T-helper 1 cell (primary cell): ENCODE measurements at places on chromosomes 2 and 18.

GRCh38 chr18:14959550-14959949, 211.6 kb downstream of the ANKRD30B start:
- DNase-seq, result no peak

GRCh38 chr2:144011553-144011952, 508.4 kb downstream of the ZEB2 start:
- DNase-seq, result no peak

- no peak for DNase-seq
Measured at GRCh38 chr2:145199042-145199441, 679.1 kb upstream of the ZEB2 start.

GRCh38 chr18:22346953-22347605, 70.6 kb downstream of the CTAGE1 start:
- no peak for DNase-seq

GRCh38 chr2:216507220-216508160, 8.8 kb downstream of the RPL37A start:
- no peak for DNase-seq

- DNase-seq, result peak; percentile 23
Measured at GRCh38 chr18:21179590-21180220, 62.3 kb upstream of the GREB1L start.

DNA sequence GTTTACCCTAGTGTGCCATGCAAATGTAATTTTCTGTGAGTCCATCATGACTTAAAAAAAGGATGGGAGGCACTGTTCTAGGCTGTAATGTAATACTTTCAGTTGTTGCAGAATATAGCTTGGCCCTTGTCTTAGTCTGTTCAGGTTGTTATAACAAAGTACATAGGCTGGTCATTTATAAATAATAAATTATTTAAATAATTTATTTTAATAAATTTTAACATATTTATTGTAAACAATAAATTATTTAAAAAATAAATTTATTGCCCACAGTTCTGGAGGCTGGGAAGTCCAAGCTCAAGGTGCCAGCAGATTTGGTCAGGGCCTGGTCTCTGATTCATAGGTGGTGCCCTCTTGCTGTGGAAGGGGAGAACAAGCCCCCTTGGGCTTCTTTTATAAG, 35.2 kb downstream of the RAPGEF4 start:
- DNase-seq, result no peak

DNA sequence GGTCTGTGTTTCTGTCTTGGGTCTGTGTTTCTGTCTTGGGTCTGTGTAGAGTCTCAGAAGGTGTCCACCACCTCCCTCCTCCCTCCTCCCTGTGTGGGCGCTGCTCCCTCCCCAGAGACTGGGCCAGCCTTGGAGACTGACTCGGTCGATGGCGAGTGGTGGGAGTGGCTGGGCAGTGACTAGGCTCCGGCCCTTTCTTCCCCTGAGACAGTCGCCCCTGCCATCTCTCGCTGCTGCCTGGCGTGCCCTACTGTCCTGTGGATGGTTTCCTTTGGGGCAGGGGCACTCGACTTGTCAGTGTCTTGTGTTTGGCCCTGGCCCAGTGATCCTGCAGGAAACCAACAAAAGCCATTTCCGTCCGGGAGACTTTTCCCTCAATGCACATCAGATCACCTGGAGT, 215.8 kb downstream of the NDUFA10 start:
- no peak for DNase-seq

GRCh38 chr2:239678666-239679296, 278.0 kb upstream of the HDAC4 start:
- no peak for DNase-seq

- no peak for DNase-seq
Measured at GRCh38 chr2:109562421-109562820, 51.3 kb downstream of the SEPTIN10 start.

- no peak for DNase-seq
Measured at GRCh38 chr2:238697193-238698071, 150.5 kb upstream of the TWIST2 start.

DNA sequence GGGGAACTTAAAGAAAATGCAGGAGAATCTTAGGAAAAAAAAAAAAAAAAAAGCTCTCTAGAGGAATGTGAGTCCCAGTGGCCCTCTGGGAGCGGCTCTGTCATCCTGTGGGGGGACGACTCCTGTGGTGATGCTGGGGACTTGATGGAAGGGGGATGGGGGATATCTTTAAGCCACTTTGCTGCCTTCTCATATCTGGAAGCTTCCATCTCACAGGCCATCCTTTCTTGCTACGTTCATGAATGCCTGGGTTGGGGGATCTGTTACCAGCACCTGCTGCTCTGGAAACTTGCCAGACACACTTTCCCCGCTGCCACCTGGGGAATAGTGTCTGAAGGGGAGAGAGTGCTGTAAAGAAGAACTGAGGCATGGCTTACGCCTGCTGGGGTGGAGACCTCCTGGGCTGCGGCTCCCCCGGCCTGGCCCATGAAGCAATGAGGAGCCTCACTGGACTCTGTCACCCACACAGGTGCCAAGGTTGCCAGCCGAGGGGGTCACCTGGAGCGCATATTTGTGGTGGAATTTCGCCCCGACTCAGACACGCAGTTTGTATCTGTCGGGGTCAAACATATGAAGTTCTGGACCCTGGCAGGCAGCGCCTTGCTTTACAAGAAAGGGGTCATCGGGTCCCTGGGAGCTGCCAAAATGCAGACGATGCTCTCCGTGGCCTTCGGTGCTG, 92.8 kb downstream of the RTN4 start:
- no peak for DNase-seq

GRCh38 chr18:76102156-76102555, 392.9 kb downstream of the ZNF516 start:
- no peak for DNase-seq

GRCh38 chr2:190882411-190882766, 1.8 kb downstream of the GLS start:
- DNase-seq, result no peak

- DNase-seq, result no peak
Measured at GRCh38 chr2:102423368-102423767, 408 bp downstream of the IL18RAP start.

DNA sequence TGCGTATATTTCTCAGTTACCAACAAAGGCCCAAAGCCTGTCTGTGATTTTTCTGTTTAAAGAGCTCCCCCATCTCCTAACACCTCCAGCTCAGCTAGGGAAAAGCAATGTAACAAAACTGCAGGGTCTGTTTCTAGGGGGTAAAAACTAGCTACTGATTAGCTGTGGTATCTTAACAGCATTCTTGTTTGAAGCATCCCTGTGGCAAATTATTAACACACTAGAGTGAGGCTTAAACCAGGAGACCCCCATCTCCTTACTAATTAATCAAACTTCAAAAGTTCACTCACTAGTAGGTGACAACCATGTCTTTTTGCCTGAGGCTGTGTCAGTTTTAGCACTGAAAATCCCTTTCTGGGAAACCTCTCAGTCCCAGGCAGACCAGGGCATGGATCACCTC, 186.2 kb upstream of the PARD3B start:
- DNase-seq, result no peak
